ENCODE measurements at places on chromosomes 4 and X.

- peak; percentile 84 for DNase-seq
These were observed 39.1 kb upstream of the TMEM184C start for GRCh38 chr4:147578051-147578476.

DNA sequence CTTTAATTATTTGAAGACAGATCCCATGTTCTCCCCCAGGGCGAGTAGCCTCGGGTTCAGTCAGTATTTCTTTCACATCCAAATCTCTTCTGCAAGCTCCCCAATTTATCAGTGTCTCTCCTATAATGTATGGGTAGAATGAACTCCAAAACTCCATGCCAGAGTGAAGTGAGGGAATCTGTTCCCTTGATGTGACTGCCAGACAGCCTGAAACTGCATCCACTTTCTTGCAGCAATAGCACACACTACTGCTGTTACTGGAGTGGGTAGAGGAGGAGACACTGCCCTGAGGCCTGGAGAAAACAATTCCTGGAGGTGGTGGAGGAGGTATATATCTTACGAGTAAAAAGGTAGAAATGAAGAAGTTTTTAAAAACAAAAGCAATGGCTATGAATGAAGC lies 11.0 kb downstream of the LNX1 start:
- DNase-seq: no peak

GRCh38 chr4:41070516-41071281 lies 143.6 kb downstream of the APBB2 start:
- DNase-seq: no peak

GRCh38 chr4:16199093-16199492 lies 27.2 kb downstream of the TAPT1 start:
- DNase-seq: no peak

GRCh38 chrX:35726176-35726575 lies 72.0 kb upstream of the MAGEB16 start:
- no peak for DNase-seq

GRCh38 chrX:9133426-9133825 lies 99.5 kb upstream of the FAM9B start:
- no peak for DNase-seq

GRCh38 chr4:95129821-95130311 lies 372.1 kb downstream of the BMPR1B start:
- DNase-seq: peak; percentile 98

GRCh38 chrX:74133156-74133796 lies 170.7 kb upstream of the ZCCHC13 start:
- DNase-seq: peak; percentile 10

DNA sequence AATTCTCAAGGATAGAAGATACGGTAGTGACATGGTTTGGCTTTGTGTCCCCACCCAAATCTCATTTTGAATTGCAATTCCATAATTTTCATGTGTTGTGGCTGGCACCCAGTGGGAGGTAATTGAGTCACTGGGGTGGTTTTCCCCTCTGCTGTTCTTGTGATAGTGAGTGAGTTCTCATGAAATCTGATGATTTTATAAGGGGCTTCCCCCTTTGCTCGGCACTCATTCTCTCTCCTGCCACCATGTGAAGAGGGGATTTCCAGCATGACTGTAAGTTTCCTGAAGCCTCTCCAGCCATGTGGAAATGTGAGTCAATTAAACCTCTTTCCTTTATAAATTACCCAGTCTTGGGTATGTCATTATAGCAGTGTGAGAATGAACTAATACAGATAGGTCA lies 8.5 kb upstream of the SPANXN4 start:
- no peak for DNase-seq

- DNase-seq: no peak
These were observed 90.9 kb upstream of the BANK1 start for GRCh38 chr4:101699441-101700124.

Measured in AG04449 (cell line).